ENCODE measurements at places on chromosomes 11 and 22.

GRCh38 chr22:33921525-33922348 is 1.5 kb upstream of the LARGE1 start:
- peak; percentile 12 for DNase-seq

GRCh38 chr11:88531831-88532230 is 194.3 kb upstream of the CTSC start:
- no peak for DNase-seq

DNA sequence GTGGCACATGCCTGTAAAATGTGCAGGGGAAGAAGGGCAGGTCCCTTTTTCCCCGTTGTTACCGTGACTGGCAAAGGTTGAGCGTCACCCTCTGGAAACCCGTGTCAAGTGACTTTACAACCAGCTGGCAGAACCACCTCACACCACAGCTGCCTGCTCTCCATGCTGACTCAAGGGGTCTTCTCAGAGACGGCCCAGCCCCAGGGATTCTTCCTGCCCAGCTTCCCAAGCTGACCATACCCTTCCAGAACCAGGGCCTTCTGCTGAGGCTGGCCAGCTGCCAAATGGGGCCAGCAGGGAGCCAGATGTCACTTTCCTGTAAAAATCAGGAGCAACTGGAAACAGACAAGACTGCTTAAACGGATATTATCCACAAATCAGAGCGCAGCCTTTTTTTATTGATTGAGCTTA is 6.3 kb downstream of the PC start:
- no peak for DNase-seq

GRCh38 chr11:60206616-60207015 is 23.7 kb upstream of the MS4A6A start:
- DNase-seq: no peak

GRCh38 chr11:95254131-95254704 is 23.2 kb upstream of the SESN3 start:
- peak; percentile 70 for DNase-seq

- no peak for DNase-seq
Observed at GRCh38 chr22:47071078-47071806, 308.8 kb downstream of the TBC1D22A start.

- no peak for DNase-seq
Observed at GRCh38 chr22:30767661-30768060, 73.0 kb downstream of the OSBP2 start.

DNA sequence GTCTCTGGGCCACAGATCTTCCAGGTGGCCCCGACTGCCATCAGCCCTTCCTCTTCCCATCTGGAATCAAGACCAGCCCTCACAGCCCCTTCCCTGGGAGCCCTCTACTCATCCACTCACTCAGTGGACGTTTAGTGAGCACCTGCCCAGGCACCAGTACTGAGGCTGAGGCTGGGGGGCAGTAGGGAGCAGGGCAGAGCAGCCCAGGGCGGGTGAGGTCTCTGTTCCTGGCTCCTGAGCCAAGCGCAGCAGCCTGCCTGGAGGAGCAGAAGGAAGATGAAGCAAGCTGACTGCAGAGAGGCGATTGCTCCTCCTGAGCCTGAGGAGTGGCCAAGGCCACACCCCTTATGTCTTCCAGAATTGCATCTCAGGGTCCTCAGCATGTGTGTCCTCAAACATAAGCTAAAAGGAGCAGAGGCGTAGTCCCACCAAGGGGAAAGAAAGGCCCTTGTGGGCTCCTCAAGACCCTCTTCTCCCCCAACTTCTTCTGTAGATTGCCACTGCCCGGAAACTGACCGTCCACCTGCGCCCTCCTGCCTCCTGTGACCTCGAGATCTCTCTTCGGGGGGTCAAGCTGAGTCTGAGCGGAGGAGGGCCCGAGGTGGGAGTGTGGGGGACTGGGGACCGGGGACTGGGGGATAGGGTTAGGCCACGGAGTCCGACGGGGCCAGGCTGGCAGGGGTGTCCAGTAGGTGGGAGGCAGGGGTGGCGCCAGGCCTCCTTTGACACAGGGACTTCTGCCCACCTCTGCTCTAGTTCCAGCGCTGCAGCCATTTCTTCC is 5.8 kb downstream of the MAPK8IP2 start:
- DNase-seq: no peak

DNA sequence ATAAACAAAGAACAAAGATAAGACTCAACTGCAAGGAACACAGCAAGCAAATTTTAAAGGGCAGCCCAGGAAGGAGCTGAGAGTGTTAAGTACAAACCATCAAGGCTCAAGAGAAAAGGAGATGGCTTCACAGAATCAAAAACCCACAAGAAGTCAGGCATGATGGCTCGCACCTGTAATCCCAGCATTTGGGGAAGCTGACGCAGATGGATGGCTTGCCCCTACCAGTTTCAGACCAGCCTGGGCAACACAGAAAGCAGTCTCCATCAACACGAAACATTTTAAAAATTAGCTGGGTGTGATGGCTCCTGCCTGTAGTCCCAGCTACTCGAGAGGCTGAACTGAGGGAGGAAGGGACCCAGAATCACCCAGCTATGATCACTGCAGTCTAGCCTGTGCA is 32.6 kb downstream of the MAPK1 start:
- DNase-seq: no peak

DNA sequence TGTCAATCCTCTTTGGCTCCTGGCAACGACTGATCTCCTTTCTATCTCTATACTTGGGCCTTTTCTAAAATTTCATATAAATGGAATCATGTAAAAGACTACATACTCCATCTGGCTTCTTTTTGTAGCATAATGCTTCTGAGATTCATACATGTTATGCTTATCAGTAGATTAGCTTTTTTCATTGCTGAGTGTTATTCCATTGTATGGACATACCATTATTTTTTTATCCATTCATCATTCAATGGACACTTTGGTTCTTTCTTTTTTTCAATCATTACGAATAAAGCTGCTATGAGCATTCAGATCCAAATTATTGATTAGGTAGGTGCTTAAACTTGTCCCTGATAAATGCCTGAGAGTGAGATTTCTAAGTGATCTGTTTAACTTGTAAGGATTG is 11.7 kb upstream of the ARL14EP start:
- no peak for DNase-seq

DNA sequence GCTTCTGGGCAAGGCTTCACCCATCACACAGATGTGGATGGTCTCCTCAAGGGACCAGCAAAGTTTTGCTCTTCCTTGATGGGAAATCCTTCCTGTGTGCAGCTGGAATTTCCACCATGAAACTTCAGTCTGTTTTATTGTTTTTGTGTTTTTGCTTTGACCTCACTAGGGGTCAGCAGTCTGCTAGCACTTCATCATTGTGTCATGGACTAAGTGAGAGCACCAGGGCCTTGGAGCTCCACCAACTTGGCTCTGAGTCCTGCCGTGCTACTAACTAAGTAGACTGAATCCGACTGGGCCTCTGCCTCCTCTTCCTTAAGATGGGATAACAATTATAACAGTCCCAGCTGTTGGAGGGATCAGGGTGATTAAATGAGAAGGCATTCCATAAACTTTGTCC is 305.8 kb upstream of the NCAM1 start:
- DNase-seq: no peak

DNA sequence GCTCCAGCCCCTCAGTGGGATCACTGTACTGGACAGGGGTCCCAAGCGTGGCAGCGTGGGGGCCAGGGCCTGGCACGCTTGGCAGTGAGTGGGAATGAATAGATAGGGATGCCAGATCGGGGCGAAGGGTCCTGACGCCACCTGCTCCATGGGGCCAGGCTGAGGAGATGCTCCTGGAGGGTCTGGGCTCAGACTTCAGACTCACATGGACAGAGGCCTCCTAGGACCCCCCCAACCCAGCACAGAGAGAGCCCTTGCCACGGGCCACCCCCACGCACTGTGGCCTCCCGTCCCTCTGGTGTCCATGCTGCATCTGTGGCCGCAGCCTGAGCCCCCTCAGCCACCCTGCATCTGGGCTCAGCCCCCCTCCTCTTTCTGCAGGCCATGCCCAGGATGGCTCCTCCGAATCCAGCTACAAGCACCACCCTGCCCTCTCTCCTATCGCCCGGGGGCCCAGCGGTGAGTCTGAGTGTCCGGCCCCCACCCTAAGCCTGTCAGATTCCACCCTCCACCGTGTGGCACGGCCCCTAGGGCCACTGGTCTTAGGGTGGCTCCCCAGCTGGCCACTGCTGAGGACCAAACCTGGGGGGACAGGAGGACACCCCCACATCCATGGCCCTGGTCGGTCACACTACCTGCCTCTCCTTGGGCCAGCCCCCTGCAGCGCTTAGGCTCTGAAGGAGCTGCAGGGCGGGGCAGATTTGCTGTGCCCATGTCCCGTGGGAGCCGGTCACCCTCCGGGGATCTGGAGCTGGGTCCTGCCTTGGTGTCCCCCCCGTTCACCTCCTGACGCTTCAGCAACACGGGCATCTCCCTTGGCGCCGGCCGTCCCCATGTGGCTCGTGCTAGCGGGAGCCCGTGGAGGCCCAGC is 2.7 kb downstream of the MUC5AC start:
- DNase-seq: no peak

DNA sequence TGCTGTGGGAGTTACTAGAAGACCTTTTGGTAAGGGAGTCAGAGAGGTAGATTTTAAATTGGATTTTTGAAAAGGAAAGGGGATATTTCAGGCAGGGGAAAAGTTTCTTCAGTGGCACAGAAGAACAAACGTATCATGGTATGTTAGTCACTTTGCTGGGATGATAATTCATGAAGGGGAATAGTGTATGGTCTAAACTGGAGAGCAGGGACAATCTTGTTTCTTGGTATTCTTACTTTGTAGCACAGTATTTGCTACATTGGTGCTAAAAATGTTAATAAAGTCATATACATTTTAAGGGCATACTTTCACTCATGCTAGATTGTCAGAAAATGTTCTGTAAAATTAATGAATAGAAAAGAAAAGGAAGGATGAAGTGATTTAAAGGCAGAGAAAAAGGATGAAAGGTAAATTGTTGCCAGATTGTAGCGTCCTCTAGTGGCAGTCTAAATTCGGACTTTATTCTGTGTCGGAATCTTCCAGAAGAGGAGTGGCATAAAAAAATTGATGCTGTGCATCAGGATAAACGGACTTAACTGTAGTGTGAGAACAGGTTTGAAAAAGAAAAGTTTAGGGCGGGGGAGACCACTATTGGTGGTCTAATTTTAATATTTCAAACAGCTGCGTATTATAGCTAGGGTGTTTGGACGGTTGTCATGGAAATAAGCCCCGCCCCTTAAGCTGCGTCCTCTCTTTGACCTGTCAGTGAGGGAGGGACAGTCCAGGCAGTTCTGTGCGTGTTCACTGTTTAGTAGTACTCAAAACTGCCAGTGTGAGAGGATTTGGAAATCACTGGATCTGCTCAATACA is at the start of gene BCO2:
TSS of gene BCO2 (plus strand) at position 724 of the 810 bp plus-strand sequence. CDS start 90 bp downstream, outside the sequence.
- peak; percentile 60 for DNase-seq

DNA sequence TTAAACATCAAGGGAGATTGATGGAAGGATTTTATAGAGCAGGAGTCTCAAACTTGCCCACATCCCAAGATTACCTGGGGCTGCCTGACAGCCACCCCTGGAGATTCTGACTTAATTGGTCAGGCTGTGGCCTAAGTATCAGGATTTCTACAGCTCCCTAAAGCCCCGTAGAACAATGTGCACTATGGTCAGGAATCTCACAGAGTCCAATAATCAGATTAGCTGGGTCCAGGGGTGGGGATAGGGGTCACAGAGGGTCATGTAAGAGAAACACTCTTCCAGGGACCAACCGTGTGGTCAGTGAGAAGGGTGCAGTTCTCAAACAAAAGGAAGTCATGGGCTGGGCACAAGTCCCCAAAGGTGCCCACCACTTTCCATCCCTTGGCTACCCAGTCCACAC is 20.5 kb upstream of the FBLN1 start:
- no peak for DNase-seq

- DNase-seq: no peak
Observed at GRCh38 chr11:81394311-81394710, 1339.4 kb downstream of the FAM181B start.

DNA sequence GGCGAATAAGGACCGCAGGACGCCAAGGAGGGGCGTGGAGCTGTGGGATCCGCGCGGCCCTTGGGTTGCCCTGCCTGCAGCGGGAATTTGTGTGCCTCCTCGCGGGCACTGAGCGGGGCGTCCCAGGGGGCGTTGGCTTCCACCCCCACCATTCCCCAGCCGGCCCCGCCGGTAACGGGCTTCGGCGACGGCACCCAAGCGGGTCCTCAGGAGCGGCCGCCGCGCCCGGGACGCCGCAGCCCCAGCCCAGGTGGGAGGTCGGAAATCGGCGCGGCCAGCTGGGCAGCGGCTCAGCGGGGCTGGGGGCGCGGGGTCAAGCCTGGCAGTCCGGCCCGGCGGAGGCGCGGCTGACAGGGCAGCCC is 320 bp downstream of the CLTCL1 start:
- DNase-seq: peak; percentile 19

DNA sequence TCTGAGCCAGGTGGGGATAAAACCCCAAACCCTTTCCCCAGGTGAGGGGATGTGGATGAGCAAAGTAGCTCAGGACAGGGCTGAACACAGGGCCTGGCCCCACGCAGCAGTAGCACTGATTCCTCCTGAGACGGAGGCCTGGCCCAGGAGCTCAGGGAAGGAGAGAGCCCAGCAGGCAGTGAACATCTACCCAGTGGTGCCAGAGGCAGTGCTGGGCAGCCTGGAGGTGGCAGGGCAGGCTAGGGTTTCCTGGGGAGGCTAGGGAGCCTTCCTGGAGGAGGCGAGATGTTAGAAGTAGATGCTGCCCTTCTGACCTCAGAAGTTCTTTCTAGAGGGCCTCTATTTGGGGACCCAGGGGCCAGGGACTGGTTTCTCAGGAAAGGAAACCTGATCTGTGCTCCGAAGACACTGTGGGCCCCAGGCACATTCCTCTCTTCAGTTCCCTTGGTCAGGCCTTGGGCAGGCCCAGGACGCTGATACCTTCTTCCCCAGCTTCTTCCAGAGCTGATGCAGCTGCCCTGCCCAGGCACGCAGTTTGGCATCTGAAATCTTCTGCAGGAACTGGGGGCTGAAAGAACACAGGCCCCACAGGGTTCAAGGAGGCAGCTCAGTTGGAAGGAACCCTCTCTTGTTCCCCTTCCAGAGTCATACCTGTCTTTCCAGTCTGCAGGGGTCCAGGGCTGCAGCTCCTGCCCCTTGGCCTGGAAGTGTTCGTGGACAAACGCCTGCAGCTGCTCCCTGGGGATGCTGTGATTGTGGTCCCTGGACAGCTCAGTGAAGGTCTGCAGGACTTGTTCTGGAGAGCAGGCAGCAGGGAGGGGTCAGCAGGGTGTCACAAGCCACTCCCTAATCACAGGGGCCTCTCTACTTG is 16.8 kb downstream of the TREH start:
- no peak for DNase-seq
